ENCODE measurements at places on chromosomes 12 and 14.

DNA sequence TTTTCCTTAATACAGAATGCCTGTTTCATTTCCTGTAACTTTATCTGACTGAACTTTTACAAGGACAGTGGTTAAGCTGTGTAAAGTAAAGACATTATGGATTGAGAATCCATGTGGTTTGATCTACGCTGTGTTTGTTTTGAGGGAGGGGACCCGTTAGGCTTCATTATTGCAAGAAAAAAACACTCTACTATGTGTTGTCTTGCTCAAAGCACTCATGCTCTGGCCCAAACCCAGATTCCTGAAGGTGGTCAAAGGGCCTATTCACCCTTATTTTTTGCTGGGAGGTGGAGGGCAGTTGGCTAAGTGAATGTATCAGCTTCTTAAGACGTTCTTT lies 11.9 kb downstream of the RNF10 start:
- DNase-seq = no peak

GRCh38 chr12:87813476-87814234 lies 215.5 kb downstream of the C12orf50 start:
- no peak for DNase-seq

- no peak for DNase-seq
Observed at GRCh38 chr12:95304673-95305198, 87.1 kb downstream of the VEZT start.

DNA sequence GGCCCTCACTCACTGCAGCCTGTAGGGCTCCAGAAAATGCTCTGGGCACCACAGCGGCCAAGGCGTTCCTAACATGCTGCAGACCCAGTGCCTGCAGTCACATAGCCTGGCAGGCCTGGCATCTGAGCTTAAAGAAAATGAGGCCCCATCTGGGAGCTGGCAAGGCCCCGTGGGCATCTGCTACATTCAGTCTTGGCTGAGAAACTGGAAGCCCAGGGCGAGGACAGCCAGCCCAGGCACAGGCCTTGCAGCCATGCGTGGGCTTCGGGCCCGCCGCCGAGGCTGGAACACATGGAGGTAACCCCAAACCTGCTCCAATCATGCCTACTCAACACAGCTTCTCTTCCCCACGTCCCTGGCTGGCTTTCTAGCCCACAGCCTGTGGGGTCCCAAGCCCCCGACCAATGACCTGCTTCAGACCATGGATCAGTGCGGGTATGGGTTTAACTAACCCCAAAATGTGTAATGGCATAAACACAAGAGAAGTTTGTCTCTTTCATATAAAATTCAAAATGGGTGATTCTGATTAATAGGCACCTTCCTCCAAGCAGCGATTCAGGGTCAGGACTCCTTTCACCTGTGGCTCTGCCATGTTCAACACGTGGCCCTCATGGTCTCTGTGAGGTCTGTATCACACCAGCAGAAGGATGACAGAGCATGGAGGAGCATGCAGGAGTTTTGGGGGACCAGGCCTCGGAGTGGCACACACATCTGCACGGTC lies 6.4 kb downstream of the NGB start:
- DNase-seq = no peak

- no peak for DNase-seq
Observed at GRCh38 chr12:27627123-27627852, 69.0 kb upstream of the REP15 start.

GRCh38 chr12:130825771-130826150 lies 13.3 kb downstream of the STX2 start:
- DNase-seq = no peak

DNA sequence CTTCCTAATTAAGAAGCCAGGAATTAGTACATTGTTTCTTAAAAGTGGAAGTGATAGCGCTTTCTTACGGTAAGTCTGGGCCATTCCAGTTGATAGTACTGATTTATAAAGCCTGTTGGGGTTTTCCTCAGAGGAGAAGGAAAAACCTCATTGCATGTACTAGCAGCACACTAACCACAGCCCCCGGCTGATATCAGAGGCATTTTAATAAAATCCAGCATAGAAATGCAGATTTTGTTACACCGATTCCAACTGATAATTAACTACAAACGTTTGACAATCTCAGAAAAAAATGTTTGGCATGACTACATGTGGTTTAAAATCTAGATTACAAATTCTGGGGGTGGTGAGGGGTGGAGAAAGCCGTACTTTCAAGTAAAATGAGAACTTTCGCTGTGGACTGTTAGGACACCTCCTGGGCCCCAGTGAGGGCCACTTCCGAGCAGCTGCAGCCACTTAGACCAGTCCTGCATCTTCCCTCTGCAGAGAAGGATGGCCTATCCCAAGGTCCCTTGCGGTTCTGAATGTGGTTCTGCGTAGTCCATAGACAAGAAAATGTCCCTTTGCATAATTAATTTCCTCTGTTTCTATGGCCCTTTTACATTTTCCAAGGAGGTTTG lies 374.4 kb downstream of the NUAK1 start:
- no peak for DNase-seq

GRCh38 chr14:36981832-36982529 lies 190.4 kb downstream of the SLC25A21 start:
- no peak for DNase-seq

DNA sequence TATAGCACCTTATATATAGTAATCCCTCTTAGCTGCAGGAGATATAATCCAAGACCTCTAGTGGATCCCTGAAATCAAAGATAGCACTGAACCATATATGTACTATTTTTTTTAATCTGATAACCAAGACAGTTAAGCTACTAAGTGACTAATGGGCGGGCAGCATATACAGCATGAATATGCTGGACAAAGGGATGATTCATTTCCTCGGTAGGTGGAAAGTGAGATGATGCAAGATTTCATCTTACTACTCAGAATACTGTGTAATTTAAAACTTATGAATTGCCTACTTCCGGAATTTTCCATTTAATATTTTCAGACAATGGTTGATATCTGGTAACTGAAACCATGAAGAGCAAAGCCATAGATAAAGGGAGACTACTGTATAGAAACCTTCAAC lies 36.2 kb downstream of the PRMT8 start:
- no peak for DNase-seq

DNA sequence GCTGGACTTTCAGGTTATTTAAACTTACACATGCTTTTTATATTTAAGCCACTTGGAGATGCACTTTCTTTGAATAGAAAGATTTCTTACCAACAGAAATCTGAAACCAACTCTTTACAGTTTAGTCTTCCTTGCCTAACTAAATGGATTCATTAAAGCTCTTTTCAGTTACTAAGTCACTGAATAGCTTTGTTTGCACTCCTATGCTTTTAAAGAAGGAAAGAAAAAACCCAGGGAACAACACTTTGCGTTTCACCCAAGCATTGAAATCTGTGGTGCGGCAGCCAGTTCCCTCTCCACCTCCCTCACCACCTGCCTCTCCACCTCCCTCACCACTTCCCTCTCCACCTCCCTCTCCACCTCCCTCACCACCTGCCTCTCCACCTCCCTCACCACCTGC lies 70.3 kb downstream of the RIMBP2 start:
- no peak for DNase-seq

GRCh38 chr14:79971330-79971729 lies 240.0 kb downstream of the DIO2 start:
- no peak for DNase-seq
